ENCODE measurements at places on chromosomes 4 and X. TPM values are rescaled to one million over a fixed set of nuclear protein-coding genes. Genes with fewer than 3 reads are reported as not detected.

Gene TRIM75
- total RNA-seq = not detected

Gene PASD1
- not detected for total RNA-seq

Gene FGB
- not detected for total RNA-seq

Gene NSG1
- total RNA-seq = 6.4 TPM

Gene CD38
- 0.12 TPM for total RNA-seq

Gene ATOH1
- not detected for total RNA-seq

Gene NUDT10
- total RNA-seq = 2.1 TPM

Gene CFAP99
- not detected for total RNA-seq

Gene FGF13
- not detected for total RNA-seq

Gene SSX4
- total RNA-seq = not detected

Gene ODAM
- not detected for total RNA-seq

Gene PCYT1B
- total RNA-seq = 0.37 TPM

Gene NEUROG2
- total RNA-seq = not detected

Gene TREX2
- 1.1 TPM for total RNA-seq

Gene GAGE1
- not detected for total RNA-seq

Gene VEGFD
- 2.3 TPM for total RNA-seq

Gene ARHGAP6
- total RNA-seq = 58.0 TPM

Gene TIGD4
- 0.24 TPM for total RNA-seq

Gene TCEAL4
- 146 TPM for total RNA-seq

Gene CT45A6
- not detected for total RNA-seq

Gene NDUFB11
- total RNA-seq = 44.9 TPM

Gene MAGEC2
- not detected for total RNA-seq

Gene USP17L20
- not detected for total RNA-seq

Gene GNRHR
- not detected for total RNA-seq

Gene RRH
- not detected for total RNA-seq

Gene BMX
- not detected for total RNA-seq

Gene BEX5
- total RNA-seq = not detected

Gene MED28
- 5.5 TPM for total RNA-seq

Gene THAP6
- 9.5 TPM for total RNA-seq

Gene TRMT10A
- total RNA-seq = 3.8 TPM

Gene AFM
- total RNA-seq = not detected

Gene XAGE1A
- not detected for total RNA-seq

Gene KCND1
- 5.0 TPM for total RNA-seq

Gene TIGD2
- 3.4 TPM for total RNA-seq

Gene ADGRG4
- total RNA-seq = not detected

Gene EDA2R
- total RNA-seq = 13.2 TPM

Gene C4orf50
- total RNA-seq = not detected

Gene CNKSR2
- total RNA-seq = not detected

Gene SSX4B
- total RNA-seq = not detected

Gene PARM1
- total RNA-seq = 1.8 TPM

Gene TLR10
- not detected for total RNA-seq
